Hematopoietic multipotent progenitor cell treated with erythropoietin and hydrocortisone succinate and interleukin-3 and kit ligand, for 8 days (in vitro differentiated cells): ENCODE measurements at places on chromosomes 5 and 9.

DNA sequence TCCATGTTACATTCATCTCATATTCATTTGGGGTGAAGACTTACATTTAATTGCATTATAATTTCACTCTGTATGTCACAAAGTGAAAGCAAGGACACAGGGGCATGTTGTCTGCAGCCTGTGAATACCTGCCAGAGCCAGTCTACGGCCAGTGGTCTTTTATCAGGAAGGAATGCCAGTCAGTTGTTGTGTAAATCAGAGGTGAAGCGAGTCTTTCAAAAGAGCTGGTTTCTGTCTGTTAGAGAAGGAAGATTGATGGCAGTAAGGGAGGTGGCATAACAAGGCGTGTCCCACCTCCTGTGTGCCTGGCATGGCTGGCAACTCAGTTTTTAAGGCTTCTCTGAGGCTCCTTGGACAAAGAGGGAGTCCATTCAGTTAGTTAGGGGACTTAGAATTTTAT is 18.1 kb upstream of the SYK start:
- no peak for DNase-seq

GRCh38 chr9:109452761-109453160 is 45.3 kb downstream of the PTPN3 start:
- no peak for DNase-seq

GRCh38 chr5:171484460-171484899 is 65.0 kb downstream of the FGF18 start:
- peak; percentile 38 for DNase-seq

- DNase-seq = no peak
Measured at GRCh38 chr5:21452449-21452848, 1400.7 kb downstream of the CDH12 start.

DNA sequence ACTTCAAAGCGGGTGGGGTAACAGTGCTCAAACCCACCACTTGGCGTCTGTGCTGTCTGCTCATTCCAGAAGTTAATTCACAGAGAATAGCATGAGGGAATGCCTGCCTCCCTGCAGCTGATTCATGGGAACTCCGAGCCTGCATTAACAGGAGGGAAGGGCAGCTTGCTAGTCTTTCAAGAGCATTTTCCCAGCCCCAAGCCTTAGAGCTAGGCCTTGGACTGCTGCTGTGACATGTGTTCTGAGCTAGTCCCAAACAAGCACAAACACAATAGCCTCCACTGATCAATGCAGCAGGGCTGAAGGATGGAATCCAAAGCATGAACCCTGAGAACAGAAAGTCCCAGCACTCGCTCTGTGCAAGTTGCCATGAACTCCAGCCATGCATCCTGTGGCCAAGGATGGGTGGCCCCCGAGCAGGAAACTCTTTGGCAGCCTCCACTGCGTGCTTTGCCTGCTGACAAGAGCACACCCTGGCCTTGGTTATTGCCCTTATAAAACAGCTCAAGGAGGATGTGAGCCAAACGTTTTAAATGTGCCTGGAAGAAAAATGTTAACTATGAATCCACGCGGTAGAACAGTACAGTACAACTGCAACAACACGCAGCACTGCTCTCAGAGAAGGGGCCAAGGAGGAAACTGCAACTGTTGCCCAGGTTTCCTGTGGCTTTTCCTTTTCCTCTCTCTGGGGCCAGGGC is 653.1 kb upstream of the KLF4 start:
- DNase-seq = no peak

DNA sequence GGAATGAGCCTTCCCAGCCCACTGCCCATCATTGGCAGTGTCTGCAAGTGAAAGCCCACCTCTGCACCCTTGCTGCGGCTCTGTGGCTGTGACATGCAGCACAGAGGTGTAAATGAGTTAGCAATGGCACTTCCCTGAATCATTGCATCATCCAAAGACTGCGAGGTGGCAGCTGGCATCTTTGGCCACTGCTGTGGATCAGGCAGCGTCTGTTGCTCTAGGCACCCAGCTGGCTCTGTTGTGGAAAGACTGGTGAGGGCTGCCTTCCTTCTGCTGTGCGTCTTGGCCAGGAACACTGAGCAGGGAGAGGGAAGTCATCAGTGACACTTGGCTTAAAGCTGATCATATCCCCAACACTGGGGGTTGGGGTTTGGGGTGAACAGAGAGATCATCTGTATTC is 64.5 kb downstream of the MFAP3 start:
- no peak for DNase-seq

DNA sequence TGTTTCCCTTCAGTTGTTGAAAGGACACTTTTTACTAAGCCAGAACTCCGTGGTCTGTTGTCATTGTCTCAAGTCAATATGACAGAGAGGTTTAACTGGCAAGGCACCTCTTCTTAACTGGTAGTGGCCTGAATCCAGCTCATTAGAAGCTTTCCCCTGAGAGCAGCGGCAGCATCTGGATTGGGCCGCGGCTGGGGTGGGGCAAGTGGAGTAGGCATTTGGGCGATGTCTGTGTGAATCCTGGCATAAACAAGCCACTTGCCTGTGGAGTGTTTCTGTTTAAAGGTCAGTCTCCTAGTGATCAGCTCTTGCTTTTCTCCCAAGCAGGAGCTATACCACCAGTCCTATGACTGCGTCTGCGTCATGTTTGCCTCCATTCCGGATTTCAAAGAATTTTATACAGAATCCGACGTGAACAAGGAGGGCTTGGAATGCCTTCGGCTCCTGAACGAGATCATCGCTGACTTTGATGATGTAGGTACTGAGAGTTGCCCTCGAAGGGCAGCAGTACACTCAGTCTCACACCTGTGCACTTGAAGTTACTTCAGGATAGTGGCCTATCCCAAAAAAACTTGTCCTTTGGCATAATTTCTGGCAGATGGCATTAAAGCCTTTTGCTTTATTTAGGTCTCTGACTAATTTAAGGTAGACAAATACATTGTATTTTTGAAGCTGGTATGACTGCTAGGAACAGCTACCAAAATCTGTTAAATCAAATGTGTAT is 48.9 kb downstream of the CFAP90 start:
- no peak for DNase-seq
